SHP77 treated with DMSO at 0.1 percent for 48 hours (cell line): ENCODE measurements at places on chromosomes 13 and 19.

GRCh38 chr19:40703029-40703755 lies 12.7 kb upstream of the NUMBL start:
- DNase-seq = no peak

DNA sequence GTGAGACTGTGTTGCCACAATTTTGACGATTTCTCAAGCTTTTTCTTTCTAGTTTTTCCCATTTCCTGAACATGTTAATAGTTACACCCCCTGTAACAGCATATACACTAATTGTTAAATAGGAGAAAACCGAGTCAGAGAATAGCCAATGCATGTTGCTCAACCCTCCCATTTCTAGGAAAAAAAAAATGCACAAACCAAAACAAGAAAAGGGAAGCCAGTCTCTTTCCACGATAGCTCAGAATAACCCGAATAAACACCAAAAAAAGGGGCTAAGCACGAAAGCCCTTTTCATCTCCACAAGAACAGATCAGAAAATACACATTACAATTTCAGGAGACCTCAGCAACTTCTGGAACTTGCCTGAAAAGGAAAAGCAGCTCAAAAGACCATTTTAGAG lies 16.3 kb downstream of the LATS2 start:
- DNase-seq = no peak

- DNase-seq = no peak
Observed at GRCh38 chr13:104106705-104107393, 1040.6 kb upstream of the SLC10A2 start.

DNA sequence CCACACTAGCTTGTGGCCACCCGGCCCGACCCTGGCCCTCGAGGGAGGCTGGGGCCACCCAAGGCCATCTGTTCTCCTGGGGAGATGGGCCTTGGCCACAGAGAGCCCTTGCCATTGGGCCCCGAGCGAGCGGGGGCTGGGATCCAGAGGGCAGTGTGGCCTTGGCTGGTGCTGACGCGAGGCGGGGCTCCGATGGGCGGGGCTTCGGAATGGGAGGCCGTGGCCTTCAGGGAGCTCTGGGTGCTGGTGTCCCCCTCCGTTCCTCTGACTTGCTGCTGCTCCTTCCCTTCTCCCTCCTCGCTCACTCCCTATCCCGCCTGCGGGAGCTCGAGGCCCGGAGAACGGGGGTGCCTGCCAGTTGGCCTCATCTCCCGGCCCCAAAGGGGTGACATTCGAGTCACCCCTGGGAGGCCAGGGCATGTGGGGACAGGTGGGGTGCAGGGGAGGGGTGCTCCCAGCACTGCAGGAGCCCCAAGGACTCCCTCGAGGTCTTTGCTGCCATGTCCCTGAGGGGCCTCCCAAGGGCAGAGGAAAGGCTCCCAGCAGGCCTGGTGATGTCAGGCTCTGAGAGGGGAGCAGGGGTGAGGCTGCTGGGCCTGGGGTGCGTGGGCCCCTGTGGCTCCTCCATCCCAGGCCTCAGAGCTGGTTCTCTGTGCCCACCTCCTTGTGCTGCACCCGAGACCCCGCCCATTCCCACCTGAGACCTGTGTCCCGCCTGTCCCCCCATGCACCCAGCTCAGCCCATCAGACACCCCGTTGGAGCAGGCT lies 4.2 kb downstream of the NCLN start:
- DNase-seq = no peak

GRCh38 chr19:3054972-3055740 lies 7.1 kb downstream of the TLE5 start:
- no peak for DNase-seq

DNA sequence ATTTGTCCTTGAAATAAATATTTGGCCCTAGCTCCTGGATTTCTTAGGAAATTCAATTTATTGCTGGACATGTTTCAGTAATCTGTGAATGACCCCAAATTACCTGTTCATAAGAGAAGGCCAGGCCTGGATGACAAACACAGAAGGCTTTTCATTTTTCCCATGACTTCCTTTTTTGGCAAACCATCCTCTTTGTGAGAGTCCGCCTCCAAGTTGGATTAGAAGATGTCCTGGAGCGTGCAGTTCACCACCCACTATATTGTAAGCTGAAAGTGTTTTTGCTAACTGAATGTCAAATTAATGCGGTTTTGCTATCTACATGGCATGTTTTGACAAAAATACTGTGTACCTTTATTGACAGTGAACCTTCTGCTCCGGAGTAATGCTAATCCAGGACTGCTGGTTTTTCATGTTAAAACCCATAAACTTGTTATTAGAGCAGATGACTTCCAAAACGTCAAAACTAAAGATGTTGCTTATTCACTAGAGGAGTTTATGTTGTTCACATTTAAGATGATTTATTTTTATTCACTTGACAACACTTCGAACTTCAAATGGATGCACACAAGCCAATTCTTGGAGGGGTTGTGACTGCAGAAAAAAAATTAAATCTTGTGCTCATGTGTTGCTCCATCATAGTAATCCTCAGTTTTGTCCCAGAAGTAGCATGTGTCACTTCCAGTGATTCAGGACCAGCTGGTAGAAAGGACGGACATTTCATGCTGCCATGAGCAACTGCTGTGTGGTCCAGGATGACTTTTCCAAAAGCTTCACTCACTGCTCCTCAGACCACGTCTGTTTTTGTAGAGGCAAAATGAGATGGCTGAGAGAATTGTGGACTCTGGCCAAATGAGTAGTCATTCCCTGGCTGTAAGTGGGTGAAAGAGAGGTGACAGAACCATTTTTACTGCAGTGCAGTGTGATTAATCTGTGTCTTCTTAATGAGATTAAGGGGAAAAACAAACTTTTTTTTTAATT lies 71.0 kb downstream of the ITGBL1 start:
- DNase-seq = no peak

GRCh38 chr19:23394511-23394910 lies 760 bp downstream of the ZNF91 start:
- DNase-seq = no peak

DNA sequence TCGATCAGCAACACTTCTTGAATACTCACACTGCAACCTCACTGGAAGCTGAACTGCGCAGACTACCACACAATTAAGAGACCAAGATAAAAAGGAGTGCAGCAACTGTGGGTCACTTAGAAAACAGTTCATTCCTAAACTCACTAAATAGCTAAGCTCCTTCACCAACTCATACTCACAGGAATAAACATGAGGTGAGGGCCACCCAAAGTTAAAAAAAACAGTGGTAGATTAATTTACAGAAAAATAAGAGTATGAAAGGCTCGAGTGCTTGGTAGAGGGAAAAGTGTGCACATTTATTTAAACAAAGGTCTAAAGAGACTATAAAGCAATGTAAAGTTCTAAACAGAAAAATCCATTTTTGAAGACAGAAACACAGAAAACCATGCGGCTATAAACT lies 7.6 kb downstream of the ANKRD10 start:
- DNase-seq = no peak

DNA sequence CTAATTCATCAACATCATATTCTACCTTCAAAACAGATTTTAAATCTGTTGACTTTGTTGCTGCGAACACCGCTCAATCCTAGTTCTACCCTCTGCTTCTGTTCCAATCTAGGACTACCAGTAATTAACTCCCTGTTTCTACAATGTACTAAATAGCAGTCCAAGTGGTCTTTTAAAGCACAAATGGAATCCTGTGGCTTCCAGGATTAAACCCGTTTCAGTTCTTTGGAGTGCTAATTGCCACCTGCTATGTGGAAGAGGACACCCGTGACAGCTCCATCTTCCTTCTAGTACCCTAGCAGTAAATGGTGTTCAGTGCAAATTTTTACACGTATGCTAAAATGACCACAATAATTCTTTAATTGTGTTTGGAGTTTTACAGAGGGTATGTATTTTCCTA lies 232.1 kb downstream of the TDRD3 start:
- DNase-seq = no peak
